ENCODE measurements at places on chromosomes 2 and 18. TPM values are rescaled to one million over a fixed set of nuclear protein-coding genes. Genes with fewer than 3 reads are reported as not detected.
A peak's percentile ranks its signal among the peaks of the same experiment; 100 is the strongest.

The POMC gene
- 3.1 TPM for total RNA-seq

The CD8B gene
- total RNA-seq = 0.62 TPM

The STAT4 gene
- 37.8 TPM for total RNA-seq

GRCh38 chr18:13276530-13277520 lies 58.3 kb downstream of the LDLRAD4 start:
- peak; percentile 39 for DNase-seq

GRCh38 chr2:37284381-37284780 lies 40.3 kb downstream of the PRKD3 start:
- no peak for DNase-seq

- no peak for DNase-seq
Measured at GRCh38 chr2:197878792-197879191, 74.4 kb downstream of the PLCL1 start.

All from cardiac septum (tissue), 1 donor.